GM23338 (cell line): ENCODE measurements at places on chromosomes 13 and 19. TPM values are rescaled to one million over a fixed set of nuclear protein-coding genes. Genes with fewer than 3 reads are reported as not detected.

The MISP gene
- polyA plus RNA-seq = 0.27 and 0.40 TPM in 2 replicates

The RFPL4A gene
- polyA plus RNA-seq = not detected in 2 replicates

The POLR1D gene
- 193 and 197 TPM in 2 replicates for polyA plus RNA-seq

The RASAL3 gene
- 1.6 and 1.8 TPM in 2 replicates for polyA plus RNA-seq

The GTF2F2 gene
- polyA plus RNA-seq = 72.0 and 75.6 TPM in 2 replicates
